ENCODE measurements at places on chromosomes 7 and 10.

- no peak for DNase-seq
Observed at GRCh38 chr7:8290645-8291308, 28.8 kb upstream of the ICA1 start.

DNA sequence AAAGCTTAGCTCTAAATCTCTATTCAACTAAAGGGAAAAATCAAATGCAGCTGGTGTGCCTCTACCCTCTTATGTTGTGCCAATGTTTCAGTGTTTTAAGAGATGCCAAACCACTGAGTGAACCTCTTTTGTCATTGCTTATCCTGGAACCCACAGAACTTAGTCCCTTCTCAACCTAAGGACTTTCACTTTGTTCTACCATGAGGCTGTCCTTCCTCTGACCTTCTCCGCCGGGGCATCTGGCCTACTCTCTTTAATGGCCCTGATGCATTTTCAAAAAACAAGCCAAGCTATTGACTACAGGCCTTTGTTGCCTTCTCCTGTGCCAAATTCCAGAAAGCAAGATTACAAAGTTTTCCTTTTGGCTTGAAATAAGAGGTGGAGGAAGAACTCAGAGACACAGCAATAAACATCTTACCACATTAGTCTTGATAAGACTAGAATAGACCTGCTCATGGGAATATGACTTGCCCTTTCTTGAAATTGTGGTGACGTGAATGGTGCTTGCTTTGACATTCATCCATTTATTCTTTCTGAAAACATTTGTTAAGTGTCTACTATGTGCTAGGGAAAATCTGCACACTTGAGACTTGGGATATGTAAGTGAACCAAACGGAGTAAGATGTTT lies 253.2 kb upstream of the SMIM30 start:
- no peak for DNase-seq

DNA sequence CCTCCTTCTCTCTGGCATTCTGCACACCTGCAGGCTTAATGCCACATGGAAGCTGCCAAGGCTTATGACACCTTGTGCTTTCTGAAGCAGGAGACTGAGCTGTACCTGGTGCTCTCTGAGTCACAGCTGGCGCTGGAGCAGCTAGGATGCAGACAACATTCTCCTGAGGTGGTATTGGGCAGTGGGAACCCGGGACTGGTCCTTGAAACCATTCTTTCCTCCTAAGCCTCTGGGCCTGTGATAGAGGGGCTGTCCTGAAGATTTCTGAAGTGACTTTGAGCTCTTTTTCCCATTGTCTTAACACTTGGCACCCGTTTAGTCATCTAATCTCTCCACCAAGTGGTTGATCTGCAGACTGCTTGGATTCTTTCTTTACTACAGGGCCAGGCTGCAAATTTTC lies 508.4 kb downstream of the TFEC start:
- no peak for DNase-seq

- DNase-seq = no peak
Observed at GRCh38 chr10:132107949-132108877, 42.5 kb downstream of the JAKMIP3 start.

- no peak for DNase-seq
Observed at GRCh38 chr7:99767662-99768061, 16.3 kb downstream of the CYP3A4 start.

GRCh38 chr7:82886324-82886723 lies 276.4 kb downstream of the PCLO start:
- no peak for DNase-seq

DNA sequence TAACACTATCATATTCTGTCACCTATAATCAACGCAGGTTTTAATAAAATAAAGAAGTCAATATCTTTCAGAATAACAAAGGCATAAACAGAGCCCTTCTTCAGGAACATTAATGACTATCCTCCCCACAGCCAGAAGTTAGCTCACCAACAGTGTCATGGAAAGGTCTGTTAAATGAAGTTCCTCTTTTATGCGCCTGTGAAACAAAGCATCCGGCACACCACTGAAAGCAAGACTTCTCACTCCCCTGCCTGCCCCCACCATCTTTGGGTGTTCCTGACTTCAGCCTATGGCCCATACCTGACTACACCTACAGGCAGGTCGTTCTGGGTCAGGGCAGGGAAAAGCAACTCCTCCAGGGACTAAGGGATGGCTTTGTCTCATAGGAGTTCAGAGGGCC lies 205.4 kb downstream of the FANK1 start:
- no peak for DNase-seq
